ENCODE measurements at places on chromosomes 1 and 21.

DNA sequence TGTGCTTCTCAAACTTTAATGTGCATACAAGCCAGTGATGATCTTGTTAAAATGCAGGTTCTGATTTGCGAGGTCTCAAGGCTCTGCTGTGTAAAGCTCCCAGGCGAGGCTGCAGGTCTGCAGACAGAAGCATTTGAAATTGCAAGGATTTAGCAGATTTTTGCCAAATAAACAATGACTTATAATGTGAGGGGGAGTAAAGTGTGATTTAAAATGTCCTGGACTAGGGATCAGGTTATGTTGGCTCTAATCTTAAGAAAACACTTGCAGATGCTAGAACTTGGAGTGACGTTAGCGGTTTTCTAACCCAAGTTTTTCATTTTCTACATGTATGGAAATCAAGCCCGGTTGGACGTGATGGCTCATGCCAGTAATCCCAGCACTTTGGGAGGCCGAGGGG, 16.2 kb upstream of the ACTN2 start:
- no peak for DNase-seq

GRCh38 chr21:35189077-35189863, 140.2 kb upstream of the RUNX1 start:
- no peak for DNase-seq

- no peak for DNase-seq
Observed at GRCh38 chr1:92516574-92516973, 29.8 kb upstream of the GFI1 start.

DNA sequence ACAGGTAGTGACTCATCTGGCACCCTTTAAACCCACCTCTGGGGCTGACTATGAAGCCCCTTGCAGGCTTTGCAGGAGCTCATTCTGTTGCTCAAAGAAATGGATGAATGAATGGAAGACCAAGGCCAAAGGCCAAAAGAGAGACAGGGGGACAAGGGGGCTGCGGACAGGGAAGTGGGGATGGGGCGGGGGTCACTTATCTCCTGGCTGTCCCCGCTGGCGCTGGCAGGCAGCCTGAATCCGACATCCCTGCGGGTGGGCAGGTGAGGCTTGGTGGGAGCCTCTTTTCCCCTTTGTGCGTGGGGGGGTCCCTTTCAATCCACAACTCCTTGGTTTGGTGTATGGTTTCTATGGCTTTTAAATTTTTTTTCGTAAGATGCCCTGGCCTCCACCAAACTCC, 239.6 kb upstream of the C1orf174 start:
- DNase-seq = no peak

GRCh38 chr1:76186554-76187170, 112.1 kb downstream of the ST6GALNAC3 start:
- no peak for DNase-seq

Measured in NCI-H1092 (cell line).